Activated CD4-positive, alpha-beta memory T cell treated with anti-CD3 and anti-CD28 coated beads, Interleukin-2, amount 10 ng/mL, durations not matched to agents 7 days and 5 days (primary cell): ENCODE measurements at places on chromosomes 12 and 14.

GRCh38 chr12:100154474-100155247 is 12.0 kb upstream of the BLTP3B start:
- DNase-seq, result peak; percentile 79

GRCh38 chr14:92670643-92671366 is 77.6 kb downstream of the LGMN start:
- DNase-seq, result no peak

GRCh38 chr12:67068204-67068731 is 200.9 kb upstream of the CAND1 start:
- no peak for DNase-seq

DNA sequence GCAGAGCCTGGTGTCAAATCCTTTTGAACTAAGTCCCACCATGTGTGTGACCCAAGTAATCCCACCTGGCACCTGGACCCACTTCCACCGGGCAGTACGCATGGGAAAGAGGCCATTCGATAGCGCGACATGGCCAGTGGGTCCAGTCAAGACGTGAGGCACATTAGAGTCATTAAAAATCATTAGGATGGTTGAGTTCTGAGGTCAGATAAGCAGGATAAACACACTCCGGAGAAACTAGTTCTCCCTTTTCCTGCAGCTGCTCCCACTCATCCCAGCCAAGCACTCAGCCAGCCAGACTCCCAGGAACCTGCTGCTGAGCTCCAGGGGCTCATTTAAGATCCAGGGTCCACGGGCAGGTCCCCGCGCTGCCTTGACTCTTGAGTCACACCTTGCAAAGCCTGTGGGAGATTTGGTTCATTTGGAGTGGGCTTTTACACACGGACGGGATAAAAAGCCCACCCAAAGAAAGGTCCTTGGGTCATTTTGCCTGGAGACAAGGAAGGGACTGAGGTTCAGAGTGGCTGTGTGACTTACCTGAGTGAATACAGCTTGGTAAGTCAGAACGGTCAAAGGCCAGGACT is 313.9 kb downstream of the BCL11B start:
- DNase-seq, result no peak

DNA sequence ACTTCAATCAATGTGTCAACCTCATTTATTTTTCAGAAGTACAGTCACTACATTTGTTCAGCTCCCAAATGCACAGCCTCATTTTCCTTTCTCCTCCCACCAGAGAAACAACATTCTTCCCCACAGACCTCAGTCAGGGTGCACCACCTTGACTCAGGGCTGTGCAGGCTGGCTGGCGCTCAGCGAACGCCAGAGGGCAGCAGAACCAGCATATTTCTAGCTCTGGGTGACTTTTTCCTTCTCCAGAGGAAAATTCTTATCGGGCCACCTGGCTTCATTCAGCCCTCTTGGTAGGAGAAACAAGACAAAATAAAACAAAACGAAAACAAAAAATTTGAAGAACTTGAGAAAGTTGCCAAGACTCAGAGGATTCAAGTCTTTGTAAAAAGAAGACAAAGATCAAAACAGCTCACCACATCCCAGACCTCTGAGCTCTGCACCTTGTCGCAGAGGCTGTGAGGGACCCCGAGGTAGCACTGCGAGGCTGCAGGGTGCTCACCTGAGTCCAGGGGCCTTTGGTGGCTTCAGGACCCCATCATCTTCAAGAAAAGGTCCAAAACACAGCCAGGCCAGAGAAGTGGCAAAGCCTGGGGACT is 33.7 kb downstream of the PAH start:
- peak; percentile 35 for DNase-seq

DNA sequence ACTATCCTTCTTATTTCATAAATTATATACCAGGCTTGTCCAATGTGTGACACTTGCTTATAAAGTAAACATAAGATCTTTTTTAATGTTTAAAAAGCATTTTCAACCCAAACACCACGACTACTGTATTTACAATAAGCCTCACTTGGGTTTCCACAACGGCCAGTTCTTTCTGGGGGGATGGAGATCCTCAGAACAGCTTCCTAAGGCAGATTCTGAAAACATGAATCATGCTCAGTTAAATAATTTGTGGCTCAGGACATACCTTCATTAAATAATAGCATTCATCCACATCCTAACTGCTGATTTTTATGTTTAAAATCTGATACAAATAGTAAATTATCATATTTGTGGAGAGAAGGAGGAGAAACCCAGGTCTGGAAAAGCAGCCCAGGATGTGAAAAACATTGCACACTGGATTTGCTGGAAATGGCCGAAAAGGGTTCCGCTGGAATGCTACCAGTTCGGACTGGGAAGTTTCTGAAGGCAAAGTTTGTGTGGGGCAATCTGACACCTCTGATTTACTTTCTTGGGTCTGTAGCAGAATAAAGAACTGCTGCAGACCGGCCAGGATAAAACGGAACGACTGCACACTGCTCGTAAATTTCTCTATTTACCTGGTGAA is 597 bp downstream of the GLT8D2 start:
- DNase-seq, result no peak

DNA sequence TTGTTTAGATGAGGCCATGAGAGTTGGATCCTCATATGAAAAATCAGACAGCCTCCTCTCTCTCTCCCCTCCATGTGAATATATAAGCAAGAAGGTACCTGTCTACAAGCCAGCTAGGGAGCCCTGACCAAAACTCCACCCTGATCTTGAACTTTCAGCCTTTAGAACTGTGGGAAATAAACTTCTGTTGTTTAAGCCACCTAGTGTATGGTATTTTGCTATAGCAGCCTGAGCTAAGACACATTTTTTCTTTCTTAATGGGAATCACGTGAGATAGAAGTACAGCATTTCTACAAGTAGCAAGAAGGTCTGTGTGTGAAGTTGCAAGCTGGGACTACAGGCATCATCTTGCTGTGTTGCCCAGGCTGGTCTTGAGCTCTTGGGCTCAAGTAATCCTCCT is 16.3 kb upstream of the ABHD12B start:
- DNase-seq, result no peak

GRCh38 chr12:30870491-30871265 is 55.9 kb upstream of the TSPAN11 start:
- no peak for DNase-seq

DNA sequence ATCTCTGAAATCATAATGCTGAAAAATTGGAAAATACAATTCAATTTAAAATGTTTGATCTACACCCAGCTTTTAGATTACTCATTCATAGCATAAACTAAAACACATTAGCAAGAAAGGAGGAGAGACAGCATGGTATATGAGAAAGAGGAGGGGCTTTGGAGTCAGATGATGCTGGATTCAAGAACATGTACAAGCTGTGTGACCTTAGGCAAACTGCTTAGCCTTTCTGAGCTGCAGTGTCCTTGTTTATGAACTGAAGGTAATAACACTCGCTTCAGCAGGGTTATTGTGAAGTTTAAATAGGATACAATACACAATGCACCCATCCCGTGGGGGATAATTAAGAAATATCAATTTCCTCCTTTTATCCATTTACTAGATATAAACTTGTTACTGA is 79.2 kb downstream of the MAP1LC3B2 start:
- DNase-seq, result no peak

- DNase-seq, result no peak
Measured at GRCh38 chr12:119714614-119715267, 46.8 kb downstream of the PRKAB1 start.

- no peak for DNase-seq
Measured at GRCh38 chr14:93186466-93186865, 1.3 kb downstream of the LYSET start.

- no peak for DNase-seq
Measured at GRCh38 chr12:52035190-52035589, 16.1 kb upstream of the NR4A1 start.

GRCh38 chr12:99260456-99260996 is 387.0 kb upstream of the GARIN6 start:
- DNase-seq, result no peak

DNA sequence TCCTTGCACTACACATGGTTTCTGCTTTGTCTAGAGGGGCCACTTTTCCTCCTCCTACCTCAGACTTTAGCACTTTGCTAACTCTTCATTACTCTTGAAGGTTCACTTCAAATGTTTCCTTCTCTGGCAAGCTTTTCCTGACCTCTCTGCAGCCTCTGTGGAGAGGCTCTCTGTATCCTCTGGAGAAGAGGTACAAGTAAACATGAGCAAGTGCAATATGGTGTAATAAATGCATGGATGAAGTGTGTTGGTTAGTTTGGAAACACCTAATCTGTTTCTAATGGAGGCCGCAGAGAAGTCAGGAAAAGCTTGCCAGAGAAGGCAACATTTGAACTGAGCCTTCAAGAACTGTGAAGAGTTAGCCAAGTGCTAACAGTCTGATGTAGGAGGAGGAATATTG is 329.3 kb downstream of the GRIN2B start:
- no peak for DNase-seq

DNA sequence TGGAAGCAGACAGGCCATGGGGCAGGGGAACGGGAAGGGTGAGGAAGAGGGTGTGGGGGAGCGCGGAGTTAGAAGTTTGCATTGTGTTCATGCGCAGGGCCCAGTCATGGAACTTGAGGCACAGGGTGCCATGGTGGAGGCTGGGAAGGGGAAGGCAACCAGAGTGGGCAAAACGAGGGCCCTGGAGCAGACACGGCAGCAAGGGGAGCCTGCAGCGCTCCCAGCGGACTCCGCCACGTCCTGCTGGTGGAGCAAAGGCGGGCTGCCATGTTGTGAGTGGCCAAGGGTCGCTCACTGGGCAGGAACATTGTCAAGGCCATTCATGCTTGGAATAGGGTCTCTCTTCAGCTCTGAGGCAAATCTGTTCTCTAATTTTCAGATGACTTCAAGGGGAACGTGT is 20.5 kb downstream of the DEGS2 start:
- DNase-seq, result no peak

- no peak for DNase-seq
Measured at GRCh38 chr12:89544681-89545184, 18.9 kb upstream of the POC1B start.

- DNase-seq, result peak; percentile 36
Measured at GRCh38 chr12:8996682-8997405, 7.5 kb downstream of the KLRG1 start.

DNA sequence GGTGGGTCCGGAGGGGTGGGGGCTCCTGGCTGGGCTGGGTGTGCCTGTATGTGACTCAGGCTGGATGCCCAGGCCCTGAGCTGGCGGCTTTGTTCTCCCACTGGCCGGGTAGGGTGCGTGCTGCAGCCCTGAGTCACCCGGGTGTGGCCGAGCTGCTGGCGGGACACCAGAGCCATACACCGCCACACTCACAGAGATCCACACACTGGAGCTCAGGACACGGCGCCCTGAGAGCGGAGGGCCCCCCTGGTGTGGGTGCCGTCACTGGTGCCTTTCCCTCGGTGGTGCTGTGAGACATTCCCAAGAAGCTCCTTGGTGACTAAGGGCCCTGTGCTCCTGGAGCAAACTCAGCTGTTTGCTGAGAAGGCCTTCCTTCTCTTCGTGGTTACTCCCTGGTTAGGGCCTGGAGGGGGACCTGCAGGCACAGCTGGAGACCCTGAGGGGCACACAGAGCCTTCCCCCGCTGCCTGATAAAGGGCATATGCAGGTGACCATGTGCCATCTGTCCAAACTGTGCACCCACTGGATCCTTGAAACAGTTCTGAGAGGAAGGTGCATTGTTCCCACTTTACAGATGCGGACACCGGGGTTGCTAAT is 44.3 kb downstream of the KRT80 start:
- no peak for DNase-seq

- no peak for DNase-seq
Measured at GRCh38 chr14:38761033-38761432, 342.0 kb downstream of the SEC23A start.

- no peak for DNase-seq
Measured at GRCh38 chr14:94395888-94396574, 7.6 kb upstream of the SERPINA1 start.

DNA sequence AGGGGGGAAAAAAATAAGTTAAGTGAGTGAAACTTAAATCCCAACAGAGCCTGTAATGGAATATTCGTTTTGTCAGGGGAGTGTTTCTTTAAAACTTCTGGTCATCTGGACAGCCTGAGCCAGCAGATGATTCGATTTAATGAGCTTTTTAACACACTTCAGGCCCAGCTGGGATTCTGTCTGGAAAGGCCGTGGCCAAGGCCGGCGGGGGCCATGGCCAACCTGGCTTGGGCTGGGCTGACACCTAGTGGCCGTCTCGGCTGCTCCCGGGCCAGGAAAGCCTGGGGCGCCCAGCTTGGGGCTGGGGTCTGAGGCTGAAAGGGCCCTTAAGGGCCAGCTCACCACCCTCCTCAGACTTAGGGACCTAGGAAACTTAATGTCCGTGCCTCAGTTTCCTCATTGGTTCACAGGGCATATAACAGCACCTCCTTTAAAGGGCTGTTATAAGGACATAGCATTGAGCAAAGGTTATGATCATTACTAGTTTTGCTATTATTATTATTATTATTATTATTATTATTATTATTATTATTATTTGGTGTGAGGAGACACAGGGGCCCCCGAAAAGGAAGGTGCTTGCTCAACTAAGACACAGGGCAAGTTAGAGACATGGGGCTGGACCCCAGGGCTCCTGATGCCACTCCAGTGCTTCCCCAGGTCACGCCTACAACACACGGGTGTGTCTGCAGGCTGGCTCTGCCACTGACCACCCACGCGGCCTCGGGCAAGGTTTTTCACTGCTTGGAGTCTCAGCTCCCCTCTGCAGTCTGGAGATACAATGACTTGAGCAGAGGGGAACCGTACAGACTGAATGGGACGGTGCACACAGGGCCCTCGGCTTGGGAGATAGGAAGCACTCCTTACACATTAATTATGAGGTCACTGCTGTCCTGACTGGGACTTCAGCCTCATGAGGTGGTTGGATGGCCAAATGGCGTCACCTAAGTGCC is 84.0 kb downstream of the SYNE3 start:
- DNase-seq, result no peak

- no peak for DNase-seq
Measured at GRCh38 chr12:63966606-63966975, 122.1 kb downstream of the SRGAP1 start.

DNA sequence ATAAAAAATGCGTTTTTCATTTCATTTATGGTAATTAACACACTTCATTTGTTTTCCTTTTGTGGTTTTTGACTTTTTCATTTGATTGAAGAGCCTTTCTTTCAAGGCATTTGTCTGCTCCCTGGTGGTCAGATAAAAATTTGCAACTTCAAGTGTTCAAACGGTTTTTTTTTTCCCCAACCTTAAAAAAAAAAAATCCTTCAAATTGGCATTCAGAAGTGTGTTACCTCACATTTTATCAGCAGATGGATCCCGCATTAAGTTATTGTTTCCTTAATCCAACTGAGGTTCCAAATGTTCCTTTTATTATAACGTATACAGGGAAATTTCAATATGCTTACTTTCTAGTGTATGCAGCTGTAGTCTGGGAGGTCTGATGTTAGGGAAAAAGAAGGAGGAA is 47.2 kb downstream of the MYF5 start:
- DNase-seq, result no peak
